ENCODE measurements at places on chromosomes 2 and 18.

GRCh38 chr2:172137109-172137508 lies 34.4 kb upstream of the DLX2 start:
- DNase-seq = no peak

GRCh38 chr18:3885209-3885792 lies 435.3 kb downstream of the TGIF1 start:
- no peak for DNase-seq

- DNase-seq = no peak
These were observed 2.6 kb downstream of the IL18RAP start for GRCh38 chr2:102425441-102426132.

DNA sequence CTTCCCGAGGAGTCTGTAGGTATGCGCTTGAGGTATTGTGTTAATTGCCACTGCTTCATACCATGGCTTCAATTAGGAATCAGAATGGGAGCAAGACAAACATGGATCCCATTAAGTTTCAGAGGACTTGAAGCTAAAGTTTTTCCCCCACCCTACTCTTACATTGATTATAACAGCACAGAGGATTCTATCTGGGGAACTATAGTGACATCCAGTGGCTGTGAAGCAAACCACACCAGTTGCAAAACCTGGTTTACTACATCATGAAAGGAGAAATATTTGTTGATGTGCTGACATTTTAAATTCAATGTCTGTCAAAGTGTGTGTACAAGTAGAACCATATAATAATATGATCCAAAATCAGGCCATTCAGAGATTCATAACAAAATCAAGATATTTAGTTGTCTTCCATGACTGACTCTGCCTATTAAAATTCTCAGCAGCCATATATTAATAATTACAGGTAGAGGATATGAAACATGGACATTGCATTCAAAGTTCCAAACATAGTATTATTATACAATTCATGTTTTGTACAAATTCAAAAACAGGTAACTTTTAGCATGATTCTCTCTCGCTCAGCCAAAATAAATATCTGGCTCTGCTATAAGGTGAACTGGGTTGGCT lies 82.9 kb downstream of the GRB14 start:
- no peak for DNase-seq

DNA sequence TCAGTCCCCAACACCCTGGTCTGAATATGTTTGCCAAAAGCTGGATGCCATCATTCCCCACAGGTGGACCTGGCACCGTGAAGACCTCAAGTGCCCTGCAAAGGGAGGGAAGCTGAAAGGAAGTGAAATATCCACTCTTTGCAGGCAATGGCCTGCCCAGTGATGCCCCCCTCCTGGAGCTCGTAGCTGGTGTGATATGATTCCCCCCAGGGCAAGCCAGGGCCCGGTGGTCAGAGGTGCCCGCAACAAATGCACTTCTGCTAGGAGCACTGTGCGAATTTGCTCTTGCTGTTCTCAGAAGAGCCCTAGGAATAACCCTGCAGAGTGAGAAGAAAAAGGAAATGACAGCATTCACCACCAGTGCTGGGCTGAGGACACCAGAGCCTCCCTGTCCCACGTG lies 247.4 kb downstream of the KLHL29 start:
- no peak for DNase-seq

- peak; percentile 82 for DNase-seq
These were observed 35.6 kb downstream of the COL5A2 start for GRCh38 chr2:189143925-189144324.

DNA sequence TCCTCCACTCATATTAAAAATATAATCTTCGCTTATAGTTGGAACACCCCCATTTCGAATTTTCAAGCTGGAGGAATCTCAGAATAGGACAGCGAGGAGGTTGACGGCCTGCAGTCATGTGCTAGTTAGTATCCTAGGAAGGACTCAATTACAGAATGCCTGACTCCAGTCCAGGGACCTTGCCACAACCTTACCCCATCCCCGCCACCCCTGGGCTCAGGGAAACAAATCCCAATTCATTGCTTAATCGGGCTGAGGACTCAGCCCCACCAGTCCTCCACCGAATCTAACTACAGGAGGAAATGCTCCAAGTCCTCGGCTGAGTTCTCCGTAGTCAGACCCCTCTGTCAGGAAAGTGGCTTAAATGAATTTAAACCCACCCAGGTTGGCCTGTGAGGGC lies 31.7 kb upstream of the ZBTB7C start:
- no peak for DNase-seq

DNA sequence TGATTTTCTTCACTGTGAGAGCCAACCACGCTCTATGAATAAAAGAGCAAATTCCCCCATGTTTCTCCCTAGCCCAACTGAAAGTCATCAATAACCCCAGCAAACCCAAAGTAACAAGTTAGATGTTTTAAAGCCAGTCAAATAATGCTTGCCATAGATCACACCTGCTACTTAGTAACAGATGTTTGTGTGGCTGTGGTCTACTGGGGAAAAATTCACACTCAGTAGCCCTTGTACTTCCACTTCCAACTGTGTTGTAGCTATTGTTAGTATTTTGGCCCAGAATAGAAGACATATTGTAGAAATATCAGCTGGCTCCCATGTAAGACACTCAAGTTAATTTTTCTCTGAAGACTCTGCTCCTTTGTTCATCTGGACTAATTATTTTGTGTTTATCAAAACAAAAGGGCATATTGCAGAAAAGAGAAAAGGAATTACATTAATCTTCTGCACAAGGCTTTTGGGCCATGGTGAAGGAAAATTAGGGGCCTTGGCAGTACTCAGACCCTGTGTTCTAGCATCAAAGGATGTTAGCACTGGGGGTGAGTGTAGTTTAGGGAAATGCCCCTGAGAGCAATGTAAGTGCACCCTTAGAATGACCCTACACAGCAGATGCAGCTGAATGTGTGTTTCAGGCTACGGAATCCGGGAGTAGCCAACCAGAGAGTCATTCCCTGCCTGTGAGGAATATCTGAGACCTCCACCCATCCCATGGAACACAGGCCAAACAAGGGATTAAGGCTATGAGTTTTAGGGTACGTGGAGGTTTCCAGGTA lies 521.9 kb downstream of the EPHA4 start:
- no peak for DNase-seq

GRCh38 chr2:236935631-236936445 lies 149.9 kb upstream of the COPS8 start:
- no peak for DNase-seq

GRCh38 chr18:60554967-60555366 lies 182.4 kb upstream of the MC4R start:
- no peak for DNase-seq

DNA sequence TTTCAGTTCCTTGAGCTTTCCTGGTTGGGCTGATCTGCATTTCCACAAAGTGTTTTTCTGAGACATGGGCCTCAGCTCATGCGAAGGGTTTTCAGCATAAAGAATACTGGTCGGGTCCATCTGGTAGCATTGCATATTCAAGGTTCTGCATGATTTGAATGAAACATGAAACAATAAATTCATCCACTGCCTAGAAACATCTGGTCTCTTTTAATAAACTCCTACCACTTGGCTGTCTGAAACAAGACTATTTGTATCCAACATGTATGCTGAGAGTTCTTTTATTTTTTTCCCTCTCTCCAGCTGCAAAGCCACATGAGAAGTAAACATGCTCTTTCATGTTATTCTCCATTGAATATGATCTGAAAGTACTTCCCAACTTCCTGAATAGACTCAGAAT lies 314.9 kb upstream of the SOX11 start:
- no peak for DNase-seq

DNA sequence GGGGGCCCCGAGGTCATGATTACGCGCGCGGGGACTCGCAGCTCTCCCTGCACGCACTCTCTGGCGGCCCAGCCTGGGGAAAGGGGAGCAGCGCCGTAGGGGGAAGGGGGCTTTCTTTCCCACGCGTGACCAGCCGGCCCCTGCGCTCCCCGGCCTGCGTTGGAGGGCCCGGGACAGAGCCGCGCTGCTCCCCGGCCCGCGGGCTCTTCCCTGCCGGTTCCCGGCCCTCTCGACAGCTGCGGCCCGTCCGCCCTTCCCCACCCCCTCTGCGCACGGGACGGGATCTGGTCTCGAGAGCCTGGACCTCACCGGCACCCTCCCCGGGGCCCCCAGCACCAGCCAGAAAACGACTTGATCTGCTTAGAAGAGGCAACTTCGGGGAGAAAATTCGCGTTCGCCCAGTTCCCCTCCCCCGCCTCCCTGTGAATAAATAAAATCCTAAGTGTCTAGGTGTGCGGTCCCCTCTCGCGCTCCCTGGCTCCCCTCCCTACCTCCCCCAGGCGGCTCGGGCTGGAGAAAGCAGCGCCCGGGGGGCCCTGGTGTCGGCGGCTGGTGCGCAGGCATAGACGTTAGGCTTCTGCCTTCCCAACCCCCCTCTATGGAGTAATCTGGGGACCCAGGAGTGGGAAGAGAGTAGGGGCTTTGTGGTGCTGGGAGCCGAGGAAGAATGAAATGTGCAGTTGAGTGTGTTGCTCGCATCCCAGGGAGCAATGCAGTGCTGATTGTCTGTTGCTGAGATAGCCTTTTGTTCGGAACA lies 803 bp upstream of the FIGN start:
- no peak for DNase-seq

DNA sequence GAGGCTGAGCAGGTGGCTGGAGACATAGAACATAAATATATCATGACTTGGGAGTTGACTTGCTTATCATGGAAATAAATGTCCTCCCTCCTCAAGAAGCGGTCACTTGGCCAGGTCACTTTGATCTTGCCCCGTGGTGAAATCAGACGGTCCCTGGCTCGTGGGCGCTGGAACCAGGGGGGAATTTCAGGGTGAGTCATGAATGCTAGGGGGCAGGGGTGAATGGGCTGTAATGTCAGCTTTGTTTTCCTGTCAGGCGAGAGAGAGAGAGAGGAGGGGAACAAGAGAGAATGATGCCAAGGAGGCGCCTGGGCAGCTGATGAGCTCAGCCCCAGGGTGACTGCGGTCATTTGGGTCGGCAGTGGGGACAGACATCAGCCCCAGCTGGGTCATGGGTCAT lies 47.7 kb downstream of the RRM2 start:
- DNase-seq = no peak

DNA sequence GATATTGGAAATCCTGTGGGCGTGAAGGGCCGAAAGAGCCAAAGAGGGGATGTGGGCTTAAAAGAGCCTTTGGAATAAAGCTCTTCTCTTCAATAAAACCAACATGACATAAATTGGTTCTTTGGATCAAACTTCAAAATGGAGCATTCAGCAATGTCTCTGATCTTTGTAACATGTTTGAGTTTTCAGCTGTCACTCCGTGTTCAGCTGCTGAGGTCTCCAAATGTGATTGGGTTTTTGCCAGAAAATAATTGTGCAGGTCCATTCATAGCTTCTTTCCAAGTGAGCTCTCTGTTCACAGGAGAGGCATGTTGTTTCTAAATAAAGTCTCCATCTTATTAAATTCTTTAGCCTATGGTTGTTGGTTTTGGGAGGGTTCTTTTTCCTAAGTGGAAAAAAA lies 127.6 kb upstream of the CCDC68 start:
- DNase-seq = no peak

DNA sequence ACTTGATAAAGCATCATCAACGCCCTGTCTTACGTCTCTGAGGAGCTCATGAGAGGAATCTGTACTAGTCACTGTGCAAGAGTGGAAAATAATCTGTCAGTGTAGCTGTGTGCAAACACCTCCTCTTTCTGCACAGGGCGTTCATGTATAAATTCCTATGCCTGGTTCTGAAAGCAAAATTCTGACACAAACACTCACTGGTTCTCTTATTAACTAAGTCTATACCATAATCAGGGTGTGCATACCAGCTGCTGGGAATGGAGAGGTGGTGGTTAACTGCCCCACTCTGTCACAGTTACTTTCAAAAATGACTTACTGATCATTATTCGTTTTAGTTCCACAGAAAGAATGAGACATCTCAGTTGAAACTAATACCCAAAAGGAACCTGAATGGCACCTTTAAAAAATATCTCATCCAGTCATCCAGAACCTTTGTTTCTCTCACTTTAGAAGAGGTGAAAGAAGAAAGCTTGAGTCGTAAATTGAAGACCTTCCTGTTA lies 35.7 kb downstream of the STK39 start:
- no peak for DNase-seq

GRCh38 chr2:118221536-118222272 lies 133.4 kb downstream of the INSIG2 start:
- peak; percentile 29 for DNase-seq

GRCh38 chr2:170156592-170156991 lies 21.4 kb upstream of the MYO3B start:
- DNase-seq = no peak

GRCh38 chr2:203809084-203809521 lies 58.5 kb upstream of the CTLA4 start:
- DNase-seq = no peak

DNA sequence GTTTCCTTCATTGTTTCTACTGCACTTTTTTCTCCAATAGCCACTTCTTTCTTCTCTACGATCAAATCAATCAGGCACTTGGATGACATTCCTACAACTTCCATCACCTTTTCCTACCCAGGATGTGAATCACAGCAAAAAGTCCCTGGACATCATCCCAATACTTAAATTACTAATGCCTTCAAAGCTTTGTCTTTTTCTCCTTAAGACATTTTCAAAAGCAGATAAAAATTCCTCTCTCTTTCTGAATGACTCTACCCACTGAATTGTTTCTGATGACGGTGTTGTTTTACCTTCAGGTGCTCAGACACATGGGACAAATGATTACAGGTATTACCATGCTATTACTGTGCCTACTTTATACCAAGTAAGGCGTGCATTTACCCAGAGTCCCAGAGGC lies 500.9 kb downstream of the FBXO15 start:
- DNase-seq = peak; percentile 22

DNA sequence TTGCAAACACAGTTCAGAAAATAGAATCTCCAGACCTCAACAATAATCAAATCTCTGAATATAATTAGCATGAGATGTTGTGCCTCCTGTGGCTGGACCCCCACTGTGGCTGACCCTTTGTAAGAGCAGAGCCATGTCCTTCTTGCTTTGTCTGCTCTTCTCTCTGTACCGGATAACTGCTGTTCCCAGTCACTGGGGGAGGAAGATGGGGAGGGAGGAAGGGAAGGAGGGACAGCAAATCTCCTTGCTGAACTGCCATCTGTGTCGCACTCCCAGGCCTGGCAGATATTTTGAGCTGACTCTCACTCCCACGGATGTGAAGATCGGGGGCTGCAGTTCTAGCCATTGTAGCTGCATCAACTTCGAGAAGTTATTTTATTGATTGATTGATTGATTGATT lies 319.0 kb upstream of the CXCR4 start:
- no peak for DNase-seq

GRCh38 chr2:133977405-133977804 lies 276.5 kb upstream of the MGAT5 start:
- DNase-seq = no peak
